ENCODE measurements at places on chromosomes 2 and 18. TPM values are rescaled to one million over a fixed set of nuclear protein-coding genes. Genes with fewer than 3 reads are reported as not detected.

ACMSD gene
- total RNA-seq: not detected

ALLC gene
- total RNA-seq: not detected

ITPRIPL1 gene
- 12.2 TPM for total RNA-seq

FBXO48 gene
- total RNA-seq: 0.74 TPM

DYNAP gene
- total RNA-seq: not detected

FER1L5 gene
- total RNA-seq: not detected

DNA sequence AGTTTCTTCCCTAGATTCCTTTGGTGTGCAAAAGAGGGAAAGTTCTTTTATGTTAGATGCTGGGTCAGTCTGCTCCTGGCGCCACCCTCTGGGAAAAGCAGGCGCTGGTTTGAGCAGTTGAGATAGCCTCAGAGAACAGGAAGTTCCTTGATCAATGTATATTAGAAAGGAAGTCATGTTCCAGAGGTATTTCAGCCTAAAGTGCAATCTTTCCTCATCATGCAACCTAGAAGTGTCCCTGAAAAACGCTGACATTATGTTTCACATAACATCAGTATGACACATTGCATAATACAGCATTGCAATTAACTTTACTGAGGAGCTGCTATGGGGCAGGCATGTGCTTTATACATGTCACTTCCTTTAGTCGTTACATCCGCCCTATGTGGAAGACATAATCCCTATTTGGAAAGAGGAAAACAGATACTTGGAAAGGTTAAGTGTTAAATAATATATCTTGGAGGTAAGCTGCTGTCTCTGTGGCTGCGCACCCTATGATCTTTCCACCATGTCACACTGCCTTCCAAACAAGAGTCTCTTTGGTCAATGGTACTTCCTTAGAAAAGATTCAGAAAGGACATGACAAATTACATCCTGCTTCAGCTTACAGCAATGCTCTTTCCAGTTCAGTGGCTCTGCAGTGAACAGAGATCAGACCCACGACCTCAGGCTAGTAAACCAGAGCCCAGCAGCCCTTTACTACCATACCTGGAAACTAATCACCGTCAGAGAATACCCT is 369.7 kb downstream of the RAD51AP2 start:
- no peaks in the 10 kb centered on the region for H3K36me3 ChIP-seq
- H3K4me1 ChIP-seq: no peaks in the 10 kb centered on the region
- H3K4me3 ChIP-seq: no peak overlapping the region
- H3K27ac ChIP-seq: no peak overlapping the region
- H3K27me3 ChIP-seq: no peaks in the 10 kb centered on the region

DNA sequence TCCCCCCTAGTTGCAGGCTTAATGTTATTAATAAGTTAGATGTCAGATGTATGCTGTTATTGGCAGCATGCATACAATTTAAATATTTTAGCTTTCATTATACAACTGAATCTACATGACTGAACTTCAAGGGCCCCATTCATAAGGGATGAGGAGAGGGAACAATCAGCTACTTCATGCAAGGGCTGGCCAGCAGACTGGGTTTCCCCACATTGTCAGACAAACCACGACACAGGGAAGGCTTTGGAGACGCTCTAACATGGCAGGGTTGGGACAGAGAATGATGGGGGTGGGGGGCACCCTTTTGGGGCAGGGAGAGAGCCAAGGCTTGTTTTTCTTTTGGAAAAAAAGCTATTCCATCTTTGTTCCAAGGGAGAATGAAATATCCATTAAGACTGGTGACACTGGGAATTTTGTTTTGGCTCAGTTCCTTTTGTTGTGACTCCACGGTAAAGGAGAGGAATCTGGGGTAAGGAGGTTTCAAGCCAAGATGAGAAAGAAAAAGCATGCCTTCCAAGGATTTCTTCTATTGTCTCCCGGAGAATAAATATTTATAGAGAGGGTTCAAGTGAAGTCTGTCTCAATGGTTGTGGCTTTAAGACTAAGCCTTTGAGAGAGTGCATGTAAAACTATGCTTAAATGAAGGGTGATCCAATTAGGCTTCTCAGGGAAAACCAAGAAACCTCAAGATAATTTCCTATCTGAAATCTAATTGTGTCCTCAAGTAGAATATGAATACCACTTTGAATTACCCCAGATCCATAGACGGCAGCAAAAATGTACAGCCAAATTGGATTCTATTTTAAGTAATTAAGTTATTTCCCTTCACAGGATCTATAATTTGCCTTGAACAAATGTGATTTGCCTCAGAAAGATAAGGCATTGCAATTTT is 5.4 kb downstream of the CXCR4 start:
- DNase-seq: no peak
- H3K27me3 ChIP-seq: peaks cover 51% of the 10 kb centered on the region
- H3K36me3 ChIP-seq: no peaks in the 10 kb centered on the region

GRCh38 chr18:23384778-23385736 is 68.0 kb upstream of the RIOK3 start:
- DNase-seq: no peak
- H3K27me3 ChIP-seq: no peaks in the 10 kb centered on the region
- H3K4me3 ChIP-seq: no peak overlapping the region
- no peaks in the 10 kb centered on the region for H3K36me3 ChIP-seq

DNA sequence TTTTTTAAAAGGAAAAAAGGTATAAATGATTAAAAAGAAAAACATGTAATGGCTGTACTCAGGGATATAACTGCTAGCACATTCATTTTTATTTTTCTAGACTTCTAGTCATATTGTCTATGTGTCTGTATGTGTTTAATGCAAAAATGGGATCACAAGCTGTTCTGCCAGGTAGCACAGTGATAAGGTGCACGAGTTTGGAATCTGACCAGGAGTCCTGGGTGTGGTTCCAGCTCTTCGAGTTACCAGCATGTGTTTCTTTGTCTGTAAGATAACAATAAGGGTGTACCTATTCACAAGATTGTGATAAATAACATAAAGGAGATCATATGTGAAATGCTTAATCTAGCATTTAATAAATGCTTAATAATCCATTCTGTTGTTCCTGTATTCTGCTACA is 145.3 kb downstream of the PKP4 start:
- H3K4me3 ChIP-seq: no peak overlapping the region
- no peaks in the 10 kb centered on the region for H3K27me3 ChIP-seq
- H3K27ac ChIP-seq: no peak overlapping the region
- no peak for DNase-seq
- H3K36me3 ChIP-seq: no peaks in the 10 kb centered on the region

DNA sequence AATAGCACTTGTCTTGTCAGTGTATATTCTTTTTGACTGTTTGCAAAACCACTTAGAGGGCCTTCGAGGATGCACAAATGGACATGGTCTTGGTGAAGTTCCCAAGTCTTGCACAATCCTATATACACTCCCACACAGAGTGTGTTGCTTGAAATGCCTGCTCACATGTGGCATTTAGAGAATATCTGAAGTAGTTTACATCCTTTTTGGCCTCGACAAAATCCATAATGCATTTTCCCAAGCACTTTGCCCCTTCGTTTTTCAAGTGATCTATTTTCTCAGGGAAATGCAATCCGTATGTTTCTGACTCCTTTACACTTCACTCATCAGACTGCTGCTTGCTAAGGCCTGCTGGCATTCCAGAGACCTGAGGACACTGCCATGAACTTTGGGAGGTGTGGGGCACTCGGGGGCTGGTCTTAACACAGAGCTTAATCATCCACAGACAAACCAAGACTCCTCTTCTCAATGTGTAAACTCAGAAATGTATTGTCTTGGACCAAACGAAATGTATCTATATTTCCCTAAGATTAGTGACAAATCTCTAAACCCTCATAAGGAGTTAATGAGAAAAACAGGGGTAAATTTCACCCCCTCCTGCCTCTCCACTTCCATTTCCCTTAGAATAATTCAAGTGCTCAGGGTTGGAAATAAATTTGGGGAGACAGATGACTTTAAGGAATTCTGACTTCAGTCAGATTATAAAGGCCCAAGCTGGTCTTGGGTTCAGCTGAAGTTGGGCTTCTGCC is 219.3 kb upstream of the APCDD1 start:
- no peak overlapping the region for H3K27ac ChIP-seq
- no peak overlapping the region for H3K4me3 ChIP-seq
- no peaks in the 10 kb centered on the region for H3K4me1 ChIP-seq
- no peaks in the 10 kb centered on the region for H3K36me3 ChIP-seq
- DNase-seq: no peak

DNA sequence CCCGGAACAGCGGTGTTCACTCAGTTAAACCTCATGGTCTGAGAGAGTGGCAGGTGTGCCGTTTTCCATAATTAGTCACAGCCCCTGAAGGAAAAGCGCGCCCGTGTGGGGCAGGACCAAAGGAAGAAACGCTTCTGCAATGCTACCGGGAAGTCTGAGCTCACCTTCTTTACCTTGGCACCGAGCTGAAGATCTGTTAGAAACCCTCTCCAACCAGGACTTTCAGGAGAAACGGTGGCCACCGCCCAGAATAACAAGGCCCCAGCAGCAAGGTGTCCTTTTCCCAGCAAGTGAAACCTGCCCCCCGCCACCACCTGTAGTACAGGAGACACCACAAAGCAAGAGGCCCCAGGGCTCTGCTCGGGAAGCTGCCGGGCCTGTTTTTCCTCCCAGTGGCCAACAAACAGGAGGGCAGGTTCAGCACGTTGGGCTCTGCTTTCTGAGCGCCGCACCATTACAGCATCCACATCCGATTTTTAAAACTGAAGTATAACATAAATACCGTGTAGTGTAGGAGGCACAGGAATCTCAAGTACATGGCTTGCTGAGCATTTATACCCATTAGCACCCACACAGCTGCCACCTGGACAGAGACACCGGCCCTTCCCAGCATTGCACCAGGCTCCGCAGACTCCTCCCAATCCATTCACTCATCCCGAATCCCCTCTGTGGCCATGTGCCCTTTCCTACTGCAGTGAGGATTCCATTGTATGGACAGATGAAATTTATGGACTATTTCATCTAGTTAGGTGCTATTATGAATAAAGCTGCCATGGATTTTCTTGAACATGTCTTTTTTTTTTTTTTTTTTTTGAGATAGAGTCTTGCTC is 121.8 kb upstream of the RIOK3 start:
- no peak for DNase-seq
- no peak overlapping the region for H3K4me3 ChIP-seq
- no peaks in the 10 kb centered on the region for H3K4me1 ChIP-seq
- H3K27ac ChIP-seq: peak overlapping the region; percentile 20

DNA sequence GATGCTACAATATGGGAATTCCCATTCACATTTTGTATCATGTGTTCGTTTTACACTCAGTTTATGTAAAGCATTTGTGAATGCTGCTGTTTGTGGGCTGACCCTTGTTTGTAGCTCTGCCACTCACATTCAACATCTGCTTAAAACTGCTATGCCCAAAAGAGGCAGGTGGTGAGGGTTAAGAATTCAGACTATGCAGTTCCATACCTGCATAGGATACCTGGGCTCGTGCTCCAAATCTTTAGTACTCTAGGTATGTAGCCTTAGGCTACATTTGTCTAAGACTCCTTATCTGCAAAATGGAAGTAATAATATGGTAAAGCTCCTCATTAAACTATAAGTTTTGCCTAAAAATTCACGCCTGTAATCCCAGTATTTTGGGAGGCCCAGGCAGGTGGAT is 199.5 kb downstream of the GPD2 start:
- H3K27me3 ChIP-seq: no peaks in the 10 kb centered on the region
- H3K4me3 ChIP-seq: no peak overlapping the region
- H3K27ac ChIP-seq: no peak overlapping the region
- H3K36me3 ChIP-seq: no peaks in the 10 kb centered on the region
- no peak for DNase-seq
- H3K4me1 ChIP-seq: no peaks in the 10 kb centered on the region
